Stromal cell of bone marrow (primary cell): ENCODE measurements at places on chromosomes 6 and 20.

GRCh38 chr20:35091816-35092523 lies 637 bp downstream of the TRPC4AP start:
- no peak for DNase-seq

DNA sequence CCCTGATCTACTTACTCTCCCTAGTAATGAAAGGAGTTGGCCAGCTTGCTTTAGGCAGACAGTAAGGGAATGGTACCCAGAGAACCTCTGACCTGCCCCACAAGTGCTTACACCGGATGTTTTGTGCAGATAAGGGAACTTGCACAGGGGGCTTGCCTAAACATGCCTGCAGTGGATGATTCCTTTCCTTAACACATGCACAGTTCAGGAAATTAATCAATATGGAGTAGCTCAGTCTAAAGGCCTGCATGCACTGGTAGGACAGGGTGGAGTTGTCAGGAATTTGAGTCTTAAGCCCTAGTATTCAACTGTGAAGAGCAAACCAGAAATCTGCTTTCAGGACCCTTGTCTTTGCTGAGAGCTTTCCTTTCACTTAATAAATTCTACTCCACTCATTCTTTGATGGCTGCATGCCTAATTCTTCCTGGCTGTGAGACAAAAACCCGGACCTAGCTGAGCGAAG lies 3.9 kb upstream of the TRIM38 start:
- no peak for DNase-seq

DNA sequence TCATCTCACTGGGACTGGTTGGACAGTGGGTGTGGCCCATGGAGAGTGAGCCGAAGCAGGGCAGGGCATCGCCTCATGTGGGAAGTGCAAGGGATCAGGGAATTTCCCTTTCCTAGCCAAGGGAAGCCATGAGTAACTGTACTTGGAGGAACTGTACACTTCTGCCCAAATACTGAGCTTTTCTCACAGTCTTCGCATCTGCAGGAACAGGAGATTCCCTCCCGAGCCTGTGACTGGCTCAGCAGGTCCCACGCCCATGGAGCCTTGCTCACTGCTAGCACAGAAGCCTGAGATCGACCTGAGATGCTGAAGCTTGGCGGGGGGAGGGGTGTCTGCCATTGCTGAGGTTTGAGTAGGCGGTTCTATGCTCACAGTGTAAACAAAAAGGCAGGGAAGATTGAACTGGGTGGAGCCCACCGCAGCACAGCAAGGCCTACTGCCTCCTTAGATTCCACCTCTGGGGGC lies 10.4 kb upstream of the CALHM5 start:
- no peak for DNase-seq

- no peak for DNase-seq
Observed at GRCh38 chr20:43508604-43509040, 1.1 kb downstream of the L3MBTL1 start.

DNA sequence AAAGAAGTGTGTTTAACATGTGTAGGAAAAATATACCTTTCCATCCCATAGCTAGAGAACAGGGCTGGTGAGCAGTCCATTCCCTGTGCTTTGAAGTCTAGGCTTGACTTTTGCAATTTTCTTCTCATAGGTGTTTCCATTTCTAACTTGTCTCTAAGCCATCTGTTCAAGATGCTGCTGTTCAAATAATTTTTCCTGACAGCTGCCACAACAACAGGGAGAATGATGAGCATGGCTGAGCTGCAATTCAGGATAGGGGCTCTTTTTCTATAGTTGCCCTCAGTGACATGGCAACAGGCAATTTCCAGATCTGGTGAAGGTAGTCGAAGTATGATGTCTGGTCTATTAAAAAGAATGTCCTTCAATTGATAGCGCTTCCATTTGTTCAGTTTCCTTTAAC lies 103.0 kb upstream of the HS3ST5 start:
- DNase-seq: no peak

DNA sequence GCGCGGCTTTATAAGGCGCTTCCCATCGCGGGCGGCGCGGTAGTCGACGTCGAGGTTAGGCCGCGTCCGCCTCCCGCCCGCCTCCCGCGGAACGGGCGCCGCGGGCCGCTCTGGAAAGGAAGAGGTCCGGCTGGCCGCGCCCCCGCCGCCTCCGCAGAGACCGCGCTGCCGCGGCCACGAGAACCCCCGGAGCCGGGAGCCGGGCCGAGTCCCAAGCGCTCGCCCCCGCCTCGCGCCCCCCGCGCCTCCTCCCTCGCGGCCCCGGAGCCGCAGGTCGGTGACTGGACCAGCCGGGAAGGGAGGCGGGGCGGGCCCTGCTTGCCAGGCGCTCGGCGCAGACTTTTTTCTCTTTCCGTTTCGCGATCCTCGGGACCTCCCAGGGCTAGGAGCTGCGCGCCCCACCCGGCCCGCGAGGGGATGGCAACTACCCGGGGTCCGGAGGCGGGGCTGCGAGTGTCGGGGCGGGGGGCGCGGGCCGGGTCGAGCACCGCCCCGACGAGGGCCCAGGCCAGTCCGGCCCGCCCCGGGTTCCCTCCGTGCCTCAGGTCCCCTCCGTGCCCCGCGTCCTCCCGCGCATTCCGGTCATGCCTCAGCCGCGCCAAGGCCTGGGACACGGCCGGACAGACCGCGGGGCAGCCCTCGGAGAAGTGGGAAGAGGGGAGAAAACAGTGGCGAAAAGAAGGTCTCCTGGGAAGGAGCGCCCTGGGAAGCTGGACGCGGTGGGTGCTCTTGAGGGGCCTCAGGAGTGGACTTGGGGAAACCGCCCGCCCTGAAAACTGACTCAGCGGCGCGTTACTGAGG lies 417 bp upstream of the PXDC1 start:
- peak; percentile 90 for DNase-seq

GRCh38 chr6:96965492-96965891 lies 41.0 kb downstream of the KLHL32 start:
- DNase-seq: no peak

GRCh38 chr6:118284736-118285360 lies 263.2 kb upstream of the PLN start:
- DNase-seq: no peak

DNA sequence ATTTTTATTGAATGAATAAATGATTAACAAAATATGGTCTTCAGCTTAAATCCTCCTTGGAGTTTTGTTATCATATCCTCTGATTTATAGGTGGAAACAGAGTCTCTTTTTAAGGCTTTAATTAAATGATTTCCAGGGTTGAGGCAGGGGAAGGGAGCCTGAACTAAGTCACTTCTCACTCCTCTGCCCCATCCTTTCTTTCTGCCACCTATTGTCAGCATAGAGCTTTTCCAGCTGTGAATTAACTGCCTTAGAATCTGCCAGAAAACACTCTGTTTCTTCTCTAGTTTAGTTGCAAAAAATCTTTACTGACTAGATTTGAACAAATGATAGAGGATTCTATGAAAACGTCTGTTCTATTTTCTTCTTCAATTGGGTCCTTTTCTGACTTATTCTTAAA lies 9.8 kb downstream of the OGFRL1 start:
- no peak for DNase-seq

GRCh38 chr20:51894201-51894600 lies 91.9 kb upstream of the SALL4 start:
- DNase-seq: no peak

DNA sequence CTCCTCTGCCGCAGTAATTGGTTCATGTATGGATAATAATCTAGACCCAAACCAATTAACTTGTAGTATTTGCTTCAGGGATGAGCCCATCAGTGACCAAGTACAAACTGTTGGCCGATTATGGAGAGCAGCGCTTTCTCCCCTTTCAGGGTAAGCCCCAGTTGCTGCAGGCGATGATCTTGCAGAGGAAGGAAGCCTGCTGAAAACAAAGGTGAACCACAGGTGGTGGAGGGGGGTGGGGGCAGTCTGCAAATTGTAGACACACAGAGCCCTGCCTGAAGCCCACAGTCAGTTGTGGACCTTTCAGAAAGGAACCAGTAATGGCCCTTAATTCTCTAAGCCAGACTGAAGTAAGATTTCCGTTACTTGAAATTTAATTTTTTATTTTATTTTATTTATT lies 167.9 kb upstream of the JARID2 start:
- no peak for DNase-seq

- DNase-seq: peak; percentile 54
Observed at GRCh38 chr6:15026832-15027231, 219.0 kb upstream of the JARID2 start.

- no peak for DNase-seq
Observed at GRCh38 chr6:28478518-28478917, 35.2 kb upstream of the ZSCAN23 start.

GRCh38 chr20:30816182-30816645 lies 441.2 kb upstream of the DEFB115 start:
- DNase-seq: no peak

- no peak for DNase-seq
Observed at GRCh38 chr20:50142812-50143211, 10.7 kb downstream of the PEDS1 start.

- DNase-seq: no peak
Observed at GRCh38 chr20:7855545-7855944, 84.7 kb downstream of the HAO1 start.

GRCh38 chr20:62122654-62123449 lies 577 bp downstream of the LSM14B start:
- DNase-seq: no peak

- DNase-seq: no peak
Observed at GRCh38 chr6:90502866-90503407, 83.9 kb downstream of the MAP3K7 start.

- DNase-seq: no peak
Observed at GRCh38 chr6:108751282-108751681, 96.9 kb upstream of the ARMC2 start.

GRCh38 chr6:162581988-162582780 lies 145.4 kb downstream of the PRKN start:
- DNase-seq: no peak

GRCh38 chr6:144069506-144069905 lies 25.9 kb downstream of the SF3B5 start:
- DNase-seq: no peak

- DNase-seq: no peak
Observed at GRCh38 chr20:25553819-25554296, 31.5 kb downstream of the NINL start.

GRCh38 chr6:108570517-108570916 lies 9.8 kb downstream of the FOXO3 start:
- DNase-seq: no peak

DNA sequence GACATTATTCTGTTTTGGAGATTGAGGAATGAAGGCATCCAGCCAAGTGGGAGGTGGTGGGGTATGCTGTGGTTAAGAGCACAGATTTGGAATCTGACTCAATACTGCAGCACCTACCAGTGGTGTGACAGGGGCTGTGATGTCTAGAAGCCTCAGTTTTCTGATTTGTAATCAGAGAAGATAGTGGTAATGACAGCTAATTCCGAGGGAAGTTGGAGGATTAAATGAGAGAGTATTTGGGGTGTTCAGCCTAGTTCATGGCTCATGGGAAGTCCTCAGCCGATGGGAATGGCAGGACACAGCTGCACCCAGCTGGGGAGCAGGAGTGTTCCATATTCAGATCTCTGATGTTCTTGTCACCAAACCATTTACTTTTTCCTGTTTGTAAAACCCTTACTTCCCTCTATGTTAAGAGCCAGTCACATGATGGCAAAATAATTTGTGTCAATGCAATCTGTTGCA lies 9.3 kb downstream of the SLC9A8 start:
- no peak for DNase-seq

- no peak for DNase-seq
Observed at GRCh38 chr6:2116496-2116895, 128.9 kb downstream of the GMDS start.
